ENCODE measurements at places on chromosomes 12 and 14.

- DNase-seq = no peak
Measured at GRCh38 chr14:87940894-87941293, 52.1 kb downstream of the GALC start.

DNA sequence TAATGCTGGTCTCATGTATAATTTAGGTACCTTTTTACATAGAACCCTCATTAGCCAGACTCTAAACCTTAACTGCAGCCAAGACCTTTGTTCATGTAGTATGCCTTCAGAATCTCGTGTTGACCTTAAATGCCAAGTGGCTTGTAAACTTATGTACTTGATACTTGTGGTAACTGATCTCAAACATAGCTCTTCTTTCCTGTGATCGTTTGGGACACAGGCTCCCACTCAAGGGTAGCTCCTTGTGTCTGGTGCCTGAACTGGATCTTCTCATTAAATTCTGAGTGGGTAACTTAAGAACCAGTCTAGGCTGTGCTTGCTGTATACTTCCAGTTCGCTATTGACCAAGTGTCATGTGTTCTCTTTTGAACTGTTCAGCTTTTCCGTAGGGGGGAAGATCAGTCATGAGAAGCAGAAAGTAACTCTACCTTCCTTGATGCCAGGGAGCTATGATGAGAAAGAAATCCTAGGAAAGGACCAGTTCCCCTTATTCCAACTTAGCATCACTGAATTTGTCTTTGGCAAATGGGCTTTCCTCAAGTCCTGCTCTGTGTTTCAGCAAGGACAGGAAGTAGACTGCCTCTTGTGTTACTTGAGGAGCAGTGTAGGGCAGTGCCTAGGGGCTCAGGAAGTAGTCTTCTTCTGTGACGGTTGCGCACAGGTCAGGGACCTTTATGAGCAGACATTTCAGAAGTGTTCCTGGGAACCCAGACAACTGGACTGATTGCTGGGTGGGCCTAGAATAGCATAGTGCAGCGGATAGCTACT lies 2.5 kb downstream of the LGALS3 start:
- DNase-seq = no peak

DNA sequence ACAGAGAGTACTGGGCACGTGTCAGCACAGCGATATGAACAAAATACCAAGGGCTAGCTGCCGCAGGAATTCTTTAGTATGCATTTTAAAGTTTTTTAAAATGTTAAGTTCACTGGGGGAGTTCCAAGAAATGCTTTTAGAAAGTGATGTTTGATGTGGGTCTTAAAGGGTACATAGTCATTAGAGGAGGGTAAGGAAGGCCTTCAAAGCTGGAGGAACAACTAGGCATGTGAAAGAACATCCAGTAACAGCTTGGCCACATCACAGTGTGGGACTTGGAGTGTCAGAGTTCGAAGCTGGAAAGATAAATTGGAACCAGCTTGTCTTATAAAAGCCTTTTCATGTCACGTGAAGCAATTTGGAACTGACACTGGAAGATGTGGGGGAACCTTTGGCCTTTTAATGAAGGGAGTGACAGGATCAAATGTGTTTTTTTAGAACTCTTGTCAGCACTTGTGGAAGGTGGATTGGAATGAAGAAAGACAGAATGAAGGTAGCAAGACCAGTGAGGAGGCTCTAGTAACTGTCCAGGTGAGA lies 57.7 kb downstream of the WDR20 start:
- DNase-seq = no peak

GRCh38 chr12:66903782-66904396 lies 225.0 kb upstream of the GRIP1 start:
- DNase-seq = no peak

GRCh38 chr12:16218934-16219751 lies 58.3 kb downstream of the SLC15A5 start:
- no peak for DNase-seq

DNA sequence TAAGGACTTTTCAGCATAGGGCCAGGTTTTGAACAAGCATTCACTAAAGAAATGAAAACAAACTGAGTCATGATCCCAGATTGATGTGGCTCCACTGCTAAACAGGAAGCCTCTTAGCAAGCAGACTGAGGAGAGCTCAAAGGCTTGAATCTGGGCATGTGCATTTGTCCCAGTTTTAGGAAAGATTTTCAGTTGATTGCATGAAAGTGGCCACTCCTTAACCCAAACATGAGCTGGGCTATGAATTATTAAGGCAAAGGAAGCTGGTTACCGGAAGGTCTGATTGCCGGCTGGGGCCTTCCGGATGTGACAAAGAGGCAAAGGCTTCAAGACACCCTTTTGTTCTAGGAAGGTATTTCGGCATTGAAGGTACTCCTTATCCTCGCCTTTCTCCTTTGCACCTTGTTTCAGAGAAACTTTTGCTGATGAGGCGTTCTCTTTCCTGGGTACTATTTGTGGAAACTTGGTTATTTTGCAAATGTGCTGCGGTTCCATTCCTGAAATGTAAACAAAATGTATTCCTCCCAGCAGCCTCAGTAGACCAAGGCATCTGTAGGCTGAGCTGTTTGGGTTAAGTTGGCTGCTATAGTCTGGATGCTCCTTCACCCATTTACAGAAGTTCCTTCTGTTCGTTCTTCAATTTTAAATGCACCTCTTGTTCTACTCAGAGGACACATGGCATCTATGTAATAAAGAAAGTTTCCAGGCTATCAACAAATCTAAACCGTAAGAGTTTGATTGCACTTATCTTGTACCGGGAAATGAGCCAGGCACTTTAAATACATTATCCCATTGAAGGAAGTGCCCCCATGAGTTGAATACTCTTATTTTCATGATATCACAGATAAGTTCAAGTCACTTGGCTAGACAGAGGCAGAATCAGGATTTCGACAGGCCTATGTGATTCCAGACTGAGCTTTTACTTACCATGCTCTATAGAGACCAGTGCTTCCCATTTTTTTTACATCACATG lies 115.6 kb upstream of the METAP2 start:
- no peak for DNase-seq

DNA sequence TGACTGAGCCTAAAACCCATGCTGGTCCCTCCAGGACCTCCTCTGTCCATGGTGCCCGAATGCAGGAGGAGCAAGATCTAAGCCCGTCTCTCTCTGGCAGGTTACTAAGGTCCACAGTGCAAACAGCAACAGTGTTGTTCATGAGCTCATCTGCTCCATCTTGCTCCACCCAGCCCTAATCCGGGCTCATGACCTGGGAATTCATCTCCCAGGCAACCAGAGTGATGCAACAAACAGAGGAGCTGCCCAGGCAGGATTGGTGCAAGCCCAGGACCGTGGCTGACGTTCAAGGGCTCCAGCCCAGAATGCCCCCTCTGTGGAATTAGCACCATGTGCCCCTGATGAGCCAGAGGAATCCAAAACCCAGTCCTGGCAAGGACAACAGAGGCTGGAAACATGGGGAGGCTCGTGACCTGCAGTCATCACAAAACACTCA lies 29.9 kb downstream of the HSPB8 start:
- DNase-seq = peak; percentile 63

GRCh38 chr12:53292426-53292825 lies 2.9 kb upstream of the PFDN5 start:
- DNase-seq = no peak
